ENCODE measurements at places on chromosomes 3 and 15.

DNA sequence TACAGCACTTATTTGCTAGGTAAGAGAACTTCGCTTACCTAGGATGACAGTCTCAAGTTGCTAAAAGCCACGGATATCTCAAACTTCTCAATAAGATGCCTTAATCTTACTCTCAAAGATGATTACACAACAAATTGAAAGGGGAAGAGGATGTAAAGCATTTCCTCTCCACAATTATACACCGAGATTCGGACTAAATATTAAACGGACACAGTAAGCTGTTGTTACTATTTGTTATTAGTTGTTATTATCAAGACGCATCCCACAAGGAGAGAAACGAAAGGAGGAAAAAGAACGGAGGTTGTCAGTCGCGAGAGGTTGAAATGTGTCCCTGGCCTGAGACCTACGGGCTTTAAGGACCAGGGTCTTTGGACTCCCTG, 660 bp downstream of the ZNF106 start:
- no peak for DNase-seq

DNA sequence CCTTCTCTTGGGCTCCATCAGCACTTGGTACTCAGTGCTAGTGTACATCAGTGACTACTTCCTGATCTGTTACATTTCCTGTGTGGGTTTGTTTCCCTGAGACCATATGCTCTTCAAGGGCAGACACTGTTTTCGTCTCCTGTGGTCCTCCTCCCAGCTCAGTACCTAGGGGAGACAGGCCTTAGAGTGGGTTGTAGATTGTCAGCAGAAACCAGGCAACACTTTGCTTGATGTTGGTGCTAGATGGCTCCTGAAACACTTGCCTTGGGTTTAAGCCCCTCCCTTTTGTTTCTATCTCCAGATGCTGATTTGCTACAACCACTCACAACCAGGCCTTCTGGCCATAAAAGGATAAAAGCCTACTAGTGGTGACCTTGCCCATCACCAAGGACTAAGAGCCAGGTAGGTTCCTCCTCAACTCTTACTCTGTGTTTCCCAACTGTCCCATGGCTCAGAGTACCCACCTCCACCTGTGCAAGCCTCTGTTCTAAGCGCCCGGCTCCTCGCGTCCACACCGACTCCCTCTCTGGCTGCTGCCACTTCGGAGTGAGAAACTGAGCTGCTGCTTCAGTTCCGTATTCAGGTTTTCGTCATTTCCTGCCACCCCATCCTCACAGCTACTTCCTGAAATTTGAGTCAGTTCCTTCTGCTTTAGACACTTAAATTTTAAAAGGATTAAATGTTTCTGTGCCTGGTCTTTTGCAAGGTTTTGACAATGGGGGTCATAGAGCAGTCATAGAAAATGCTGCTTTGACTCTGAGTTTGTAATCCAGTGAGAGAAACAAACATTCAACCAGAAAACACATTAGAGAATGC, at the start of gene HCLS1:
Gene HCLS1, minus strand, starts transcription at position 548 of the 816 bp plus-strand sequence. CDS start 2,556 bp downstream, outside the sequence.
- DNase-seq: no peak

DNA sequence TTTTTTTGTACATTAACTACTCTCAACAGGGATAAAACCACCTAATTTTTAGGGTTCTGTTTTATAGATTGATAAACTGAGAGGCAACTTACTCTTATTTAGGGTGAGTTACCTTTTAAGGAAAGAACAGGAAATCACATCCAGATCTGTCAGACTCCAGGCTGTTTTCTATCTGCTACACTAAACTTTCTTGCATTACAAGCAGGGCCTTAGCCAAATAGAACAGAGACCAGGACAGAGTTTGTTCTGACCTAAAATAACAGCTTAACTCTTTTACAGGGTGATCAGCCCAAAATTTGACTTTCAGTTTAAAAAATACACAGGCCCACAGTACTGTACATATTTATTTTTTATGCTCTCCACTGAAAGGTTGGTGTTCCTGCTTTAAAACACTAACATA, 38.6 kb downstream of the SGO1 start:
- DNase-seq: no peak

DNA sequence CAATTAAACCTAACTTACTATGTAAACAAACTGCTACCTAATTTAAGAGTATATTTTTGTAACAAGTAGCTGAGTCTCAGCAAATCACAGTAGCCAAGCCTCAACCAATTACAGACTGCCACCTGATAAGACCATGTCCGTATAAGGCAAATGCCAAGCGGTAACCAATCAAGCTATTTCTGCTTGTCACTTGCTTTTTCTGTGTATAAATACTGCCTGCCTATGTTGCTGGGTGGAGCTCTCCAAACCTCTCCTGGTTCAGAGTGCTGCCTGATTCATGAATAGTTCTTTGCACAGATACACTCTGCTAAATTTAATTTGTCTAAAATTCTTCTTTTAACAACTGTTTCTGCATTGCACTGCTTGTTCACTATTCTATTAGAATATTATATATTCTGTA, 42.6 kb downstream of the ZNF148 start:
- no peak for DNase-seq

GRCh38 chr15:40110866-40111550, 2.3 kb upstream of the BMF start:
- DNase-seq: no peak

DNA sequence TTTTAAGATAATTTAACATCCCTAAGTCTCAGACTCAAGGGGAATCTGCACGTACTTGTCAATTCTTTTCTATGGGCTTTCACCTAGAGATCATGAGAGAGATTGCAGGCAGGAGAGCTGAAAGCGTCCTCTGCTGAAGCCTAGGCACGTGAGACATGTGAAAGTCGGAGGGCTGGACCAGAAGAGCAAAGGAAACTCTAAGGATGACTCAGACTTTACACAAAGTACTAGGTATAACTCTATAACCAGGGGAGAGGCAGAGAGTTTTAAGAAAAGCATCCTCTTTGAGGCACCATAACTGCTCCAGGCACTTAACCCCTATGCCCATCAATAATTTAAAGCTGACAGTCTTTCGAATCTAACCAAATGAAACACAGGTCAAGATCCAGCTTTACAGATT, 436.6 kb downstream of the VGLL3 start:
- DNase-seq: no peak

DNA sequence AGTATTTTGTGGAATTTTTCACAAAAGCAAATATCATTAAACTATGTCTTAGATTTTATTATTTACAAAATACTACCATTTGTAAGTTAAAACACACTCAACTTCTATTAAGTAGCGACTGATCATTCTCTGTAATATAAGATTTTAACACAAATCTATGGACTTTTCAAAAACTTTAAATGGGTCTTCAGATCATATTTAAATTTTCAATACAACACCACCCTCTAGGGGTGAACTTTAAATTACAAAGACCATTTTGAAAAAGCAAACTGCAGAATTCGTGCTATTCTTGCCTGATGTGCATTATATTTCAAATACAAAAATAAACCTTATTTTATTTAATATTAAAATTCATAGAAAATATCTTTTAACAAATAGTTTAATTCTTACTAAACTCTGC, 8.2 kb upstream of the VGLL4 start:
- DNase-seq: no peak

DNA sequence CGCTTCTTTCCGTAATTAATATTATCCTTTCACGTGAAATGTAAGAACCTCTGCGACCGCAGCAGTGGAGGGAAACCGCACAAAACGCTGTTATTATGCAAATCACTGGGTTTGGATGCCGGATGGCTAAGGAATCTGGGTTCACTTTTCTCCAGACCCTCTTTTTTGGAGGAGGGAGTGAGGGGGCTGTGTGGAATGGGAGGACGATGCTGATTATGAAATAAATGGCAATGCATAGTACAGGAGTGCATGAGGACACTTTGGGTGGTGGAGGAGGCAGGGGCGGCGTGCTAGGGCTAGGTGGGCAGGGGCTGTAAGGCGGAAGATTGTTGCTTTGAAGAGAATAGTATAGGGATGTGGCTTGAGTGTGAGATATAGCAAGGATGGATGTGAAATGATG, 1.8 kb downstream of the CADM2 start:
- no peak for DNase-seq

Measured in WTC11 (cell line).